ENCODE measurements at places on chromosomes 5 and 9. TPM values are rescaled to one million over a fixed set of nuclear protein-coding genes. Genes with fewer than 3 reads are reported as not detected.

DNA sequence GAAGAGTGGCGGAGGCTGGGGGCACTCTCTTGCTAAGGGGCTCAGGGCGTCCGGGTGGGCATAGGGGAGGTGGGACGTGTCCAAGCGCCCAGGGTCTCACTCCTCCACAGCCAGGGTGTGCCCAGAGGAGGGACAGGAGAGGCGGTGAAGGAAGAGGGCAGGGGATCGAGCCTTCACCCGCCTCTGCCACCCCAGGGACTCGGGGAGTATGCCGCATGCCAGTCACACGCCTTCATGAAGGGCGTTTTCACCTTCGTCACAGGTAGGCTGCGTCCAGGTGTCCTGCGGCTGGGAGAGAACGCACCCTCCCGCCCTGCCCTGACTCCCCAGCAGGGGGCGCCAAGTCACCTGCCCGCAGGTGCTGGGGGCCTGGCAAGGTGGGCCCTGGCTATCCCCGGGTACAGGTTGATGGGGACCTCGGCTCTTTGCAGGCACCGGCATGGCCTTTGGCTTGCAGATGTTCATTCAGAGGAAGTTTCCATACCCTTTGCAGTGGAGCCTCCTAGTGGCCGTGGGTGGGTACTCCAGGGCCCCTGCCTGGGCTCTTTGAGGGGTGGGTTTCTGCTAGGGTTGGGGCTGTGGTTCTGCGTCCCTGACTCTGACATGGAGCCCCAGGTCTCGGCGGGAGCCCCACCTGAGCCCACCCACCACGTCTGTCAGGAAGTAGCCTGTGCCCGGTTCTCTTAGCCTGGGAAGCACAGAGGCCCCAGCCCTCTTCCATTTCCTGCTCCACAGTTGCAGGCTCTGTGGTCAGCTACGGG, 552 bp downstream of the TMEM141 start:
- no peak for DNase-seq

The PDE6A gene
- total RNA-seq: 0.04 TPM

- no peak for DNase-seq
Observed at GRCh38 chr9:20640331-20641187, 18.3 kb upstream of the MLLT3 start.

DNA sequence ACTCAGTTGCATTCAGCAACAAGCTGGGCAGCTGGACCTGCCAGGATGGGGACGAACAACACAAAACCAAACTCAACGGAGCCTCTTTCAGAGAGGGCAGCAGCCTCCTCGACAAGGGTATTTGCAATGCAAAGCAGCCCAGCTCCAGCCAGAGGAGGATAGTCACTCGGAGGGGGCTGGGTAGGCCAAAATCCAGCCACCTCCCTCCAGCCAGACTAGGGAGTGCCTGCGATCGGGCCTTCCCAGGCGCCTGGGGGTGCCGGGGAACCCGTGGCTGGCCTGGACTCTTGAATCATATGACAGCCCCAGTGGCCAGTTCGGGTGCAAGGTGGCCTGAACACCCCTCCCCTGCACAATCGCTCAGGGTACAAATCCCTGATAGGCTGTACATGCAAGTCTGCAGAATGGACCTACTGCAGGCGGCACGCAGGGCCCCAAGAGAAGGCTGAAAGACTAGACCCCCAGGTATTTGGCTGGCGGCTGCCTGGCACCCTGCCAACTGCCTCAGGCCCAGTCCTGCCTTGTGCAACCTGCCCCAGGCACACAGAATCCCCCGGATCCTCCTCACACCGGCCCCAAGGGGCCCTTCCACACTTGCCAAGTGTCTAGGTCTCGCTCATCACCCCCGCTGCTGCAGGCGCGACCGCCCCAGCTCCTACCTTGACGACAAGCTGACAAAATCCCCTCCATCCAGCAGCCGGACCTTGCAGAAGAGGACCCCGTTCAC, 1.3 kb downstream of the EEIG1 start:
- DNase-seq: no peak

- no peak for DNase-seq
Observed at GRCh38 chr9:128094950-128095544, 27.0 kb downstream of the SLC25A25 start.

The ABO gene
- 3.4 TPM for total RNA-seq

DNA sequence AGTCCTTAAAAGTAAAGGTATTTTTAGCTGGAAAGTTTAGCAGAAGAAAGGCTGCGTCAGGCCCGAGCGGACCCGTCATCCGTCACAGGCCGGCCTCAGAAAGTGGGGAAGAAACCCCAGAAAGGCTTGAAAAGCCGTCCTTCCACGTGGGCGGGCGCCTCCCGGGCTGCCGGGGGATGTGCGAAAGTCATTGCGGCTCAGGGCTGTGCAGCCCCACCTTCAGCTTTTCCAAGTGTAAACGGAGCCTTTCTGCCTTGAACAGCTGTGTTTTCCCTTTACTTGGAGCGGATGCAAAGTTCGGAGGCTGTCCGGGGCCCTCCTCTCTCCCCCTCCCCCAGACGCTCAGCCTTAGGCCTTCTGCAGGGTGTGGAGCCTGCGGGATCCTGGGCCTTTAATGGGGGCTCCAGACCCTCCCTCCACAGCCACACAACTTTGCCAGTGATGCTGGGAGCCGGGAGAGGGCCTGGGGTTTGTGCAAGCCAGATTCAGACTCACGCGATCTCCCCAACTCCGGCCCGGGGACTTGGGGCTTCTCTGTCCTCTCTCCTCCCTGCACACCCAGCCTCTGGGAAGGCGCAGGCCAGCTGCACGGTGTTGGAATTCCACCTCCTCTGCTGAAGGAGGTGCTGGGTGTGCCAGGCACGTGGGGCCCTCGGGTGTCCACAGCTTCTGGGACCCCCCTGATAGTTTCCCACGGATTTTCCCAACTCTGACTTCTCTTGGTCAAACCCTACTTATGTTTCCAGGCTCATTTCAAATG, 95.5 kb upstream of the RAPGEF1 start:
- DNase-seq: no peak

DNA sequence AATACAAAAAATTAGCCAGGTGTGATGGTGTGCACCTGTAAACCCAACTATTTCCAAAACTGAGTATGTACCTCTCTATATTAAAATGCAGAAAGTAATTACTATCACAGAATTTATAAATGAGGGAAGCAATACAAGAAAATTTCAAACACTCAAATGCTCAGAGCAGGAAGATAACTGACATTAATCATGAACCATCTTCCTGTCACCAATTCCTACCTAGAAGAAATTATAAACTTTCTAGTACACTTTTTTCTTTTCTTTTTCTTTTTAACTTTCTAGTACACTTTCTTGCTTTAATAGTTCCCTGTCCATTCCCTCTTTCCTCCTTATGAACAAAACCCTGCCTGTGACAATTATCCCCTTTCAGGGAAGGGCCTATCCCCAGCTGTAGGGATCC, 106.8 kb downstream of the MED27 start:
- no peak for DNase-seq

- no peak for DNase-seq
Observed at GRCh38 chr5:54692631-54693030, 175.1 kb downstream of the SNX18 start.

GRCh38 chr5:106088462-106088861, 1582.3 kb downstream of the EFNA5 start:
- DNase-seq: no peak

The PCDHA3 gene
- 0.09 TPM for total RNA-seq

DNA sequence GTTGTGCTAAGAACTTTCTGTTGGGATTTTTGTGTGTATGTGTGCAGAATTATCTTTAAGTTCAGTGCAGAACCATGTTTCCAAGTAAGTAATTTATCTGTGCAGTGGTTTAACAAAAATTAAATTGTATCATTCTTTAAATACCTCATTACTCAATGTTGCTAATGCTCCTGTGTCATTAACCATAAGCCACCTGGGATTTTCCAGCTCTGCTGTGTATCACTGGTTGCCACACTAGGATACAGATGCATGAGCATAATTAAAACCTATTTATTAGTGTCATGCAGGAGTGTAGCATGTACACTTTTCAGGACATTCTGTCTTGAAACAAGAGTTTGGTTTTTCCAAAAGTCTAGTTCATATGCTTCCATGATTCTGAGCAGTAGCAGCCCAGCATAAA, 120.4 kb upstream of the PTGER4 start:
- no peak for DNase-seq

The TMEM171 gene
- 5.9 TPM for total RNA-seq

GRCh38 chr5:177496070-177496726, 1.2 kb downstream of the PDLIM7 start:
- DNase-seq: no peak

- no peak for DNase-seq
Observed at GRCh38 chr9:76415154-76415553, 20.9 kb upstream of the RFK start.

The ARHGEF39 gene
- total RNA-seq: 4.6 TPM

GRCh38 chr5:31396611-31397295, 135.1 kb downstream of the DROSHA start:
- no peak for DNase-seq

- no peak for DNase-seq
Observed at GRCh38 chr9:126207256-126207655, 119.4 kb upstream of the MVB12B start.

GRCh38 chr5:131548176-131548575, 86.9 kb downstream of the RAPGEF6 start:
- no peak for DNase-seq

DNA sequence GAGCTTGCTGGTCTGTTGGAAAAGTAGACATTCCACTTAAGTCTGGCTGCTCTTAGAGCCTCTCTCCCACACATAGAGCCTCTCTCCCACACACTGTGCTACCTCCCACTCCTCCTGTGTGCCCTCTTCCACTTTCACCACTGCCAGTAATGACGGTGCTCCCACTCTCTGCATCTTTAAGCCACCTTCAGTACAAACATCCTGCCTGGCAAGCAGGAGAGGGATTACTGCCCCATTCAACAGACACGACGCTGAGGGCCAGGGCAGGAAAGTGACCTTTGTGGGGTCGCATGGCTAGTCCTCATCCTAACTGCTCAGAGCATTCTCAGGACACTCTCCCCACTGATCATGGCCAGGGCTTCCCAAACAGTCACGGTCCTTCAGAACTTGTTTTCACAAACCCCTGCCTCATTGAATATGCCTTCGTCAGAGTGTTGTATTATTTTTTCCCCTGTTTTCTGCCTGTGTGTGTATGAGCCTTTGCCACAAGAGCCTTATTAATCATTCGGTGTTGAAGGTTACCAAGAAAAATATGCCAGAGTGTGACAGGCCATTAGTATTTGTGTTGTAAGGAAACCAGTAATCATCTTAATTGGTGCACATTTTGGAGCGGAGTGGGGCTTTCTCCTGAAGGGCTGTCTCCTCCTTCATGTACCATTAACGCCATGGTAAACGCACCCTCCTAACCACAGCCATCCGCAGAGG, 87.1 kb upstream of the SAP30L start:
- no peak for DNase-seq

DNA sequence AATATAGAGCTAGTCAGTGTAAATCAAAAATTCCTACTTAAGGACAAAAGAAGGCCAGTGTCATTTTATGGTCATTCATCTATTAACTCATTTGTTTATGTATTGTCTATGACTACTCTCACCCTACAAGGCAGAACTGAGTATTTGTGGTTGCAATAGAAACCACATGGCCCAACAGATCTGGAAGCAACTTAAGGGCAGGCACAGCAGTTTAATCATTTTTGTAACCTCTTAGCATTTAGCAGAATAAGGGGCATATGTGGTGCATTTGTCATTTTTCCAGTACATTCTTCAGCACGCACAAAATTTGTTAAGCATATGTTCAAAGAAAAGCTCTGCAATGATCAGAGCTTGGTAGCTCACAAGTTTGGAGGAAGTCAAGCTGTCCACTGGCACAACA, 1.1 kb downstream of the FKBP15 start:
- DNase-seq: no peak

GRCh38 chr5:2877522-2877921, 126.0 kb upstream of the IRX2 start:
- no peak for DNase-seq

GRCh38 chr5:2866662-2867372, 115.3 kb upstream of the IRX2 start:
- DNase-seq: no peak

The PCDHB12 gene
- total RNA-seq: 2.6 TPM
